ENCODE measurements at places on chromosomes 7 and 10.

DNA sequence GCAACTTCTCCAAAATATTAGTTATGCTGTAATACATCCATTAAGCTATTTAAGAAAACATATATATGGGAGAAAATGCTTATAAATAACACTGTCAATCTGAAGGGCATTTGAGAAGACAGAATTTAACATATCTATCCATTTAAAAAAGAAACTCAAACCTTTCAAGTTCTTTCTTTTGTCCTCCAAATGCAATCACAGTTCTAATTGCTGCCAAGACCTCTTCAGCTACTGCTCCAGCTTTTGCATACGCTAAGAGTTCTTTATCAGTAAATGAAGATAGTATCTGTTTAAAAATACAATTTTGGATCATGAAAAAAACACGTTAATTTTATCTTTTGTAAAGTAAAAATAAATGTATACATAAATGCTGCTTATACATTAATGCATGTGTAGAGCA is 39.6 kb downstream of the ABCB1 start:
- DNase-seq = no peak

DNA sequence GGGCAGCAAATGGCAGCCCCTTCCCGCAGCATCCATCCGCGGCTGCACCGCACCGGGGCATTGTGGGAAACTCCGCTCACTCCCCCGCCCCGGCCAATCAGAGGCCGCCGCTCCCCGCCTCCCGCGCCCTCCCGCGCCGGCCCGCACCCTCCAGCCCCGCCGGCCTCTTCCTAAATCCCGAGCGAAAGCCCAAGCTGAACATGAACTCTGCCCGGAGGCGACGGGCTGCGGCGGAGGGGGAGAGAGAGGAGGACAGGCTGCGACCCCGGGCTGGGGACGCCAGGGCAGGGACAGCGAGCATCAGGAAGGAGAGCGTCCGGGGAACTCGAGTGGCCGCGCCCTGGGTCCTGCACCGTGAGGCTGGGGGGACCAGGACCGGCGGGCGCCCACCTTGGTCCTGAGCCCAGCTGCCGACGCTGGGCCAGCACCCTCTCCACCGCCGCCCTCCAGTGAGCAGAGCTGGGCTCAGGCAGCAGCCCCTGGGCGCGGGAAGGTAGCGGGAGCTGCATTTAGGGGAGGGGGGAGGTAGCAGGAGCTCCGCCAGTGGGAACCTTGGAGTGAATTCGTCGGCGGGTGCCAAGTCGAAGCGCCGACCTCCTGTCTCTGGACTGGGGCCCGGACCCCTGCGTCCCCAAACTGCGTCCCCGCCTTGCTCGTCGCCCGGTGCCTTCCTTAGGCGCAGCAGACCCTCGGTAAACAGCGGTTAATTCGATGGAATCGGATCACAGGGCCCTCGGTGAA is at the start of gene DGKI:
DGKI (minus strand) TSS at position 148 of the 741 bp plus-strand sequence.
- DNase-seq = no peak

GRCh38 chr10:90775351-90776028 is 82.3 kb downstream of the HTR7 start:
- peak; percentile 61 for DNase-seq

- no peak for DNase-seq
These were observed 40.7 kb upstream of the CBLL1 start for GRCh38 chr7:107703219-107703618.

DNA sequence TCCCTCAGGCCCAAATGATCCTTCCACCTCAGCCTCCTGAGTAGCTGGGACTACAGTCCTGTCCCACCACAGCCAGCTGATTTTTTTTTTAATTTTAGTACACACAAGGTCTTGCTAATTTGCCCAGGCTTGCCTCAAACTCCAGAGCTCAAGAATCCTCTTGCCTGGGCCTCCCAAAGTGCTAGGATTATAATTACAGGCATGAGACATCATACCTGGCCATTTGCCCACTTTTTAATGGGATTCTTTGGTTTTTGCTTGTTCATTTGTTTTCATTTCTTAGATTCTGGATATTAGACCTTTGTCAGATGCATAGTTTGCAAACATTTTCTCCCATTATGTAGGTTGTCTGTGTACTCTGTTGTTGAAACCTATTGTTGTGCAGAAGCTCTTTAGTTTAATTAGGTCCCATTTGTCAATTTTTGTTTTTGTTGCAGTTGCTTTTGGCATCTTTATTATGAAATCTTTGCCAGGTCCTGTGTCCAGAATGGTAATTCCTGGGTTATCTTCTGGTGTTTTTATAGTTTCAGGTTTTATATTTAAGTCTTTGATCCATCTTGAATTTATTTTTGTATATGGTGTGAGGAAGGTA is 95.2 kb downstream of the GLCCI1 start:
- peak; percentile 11 for DNase-seq

DNA sequence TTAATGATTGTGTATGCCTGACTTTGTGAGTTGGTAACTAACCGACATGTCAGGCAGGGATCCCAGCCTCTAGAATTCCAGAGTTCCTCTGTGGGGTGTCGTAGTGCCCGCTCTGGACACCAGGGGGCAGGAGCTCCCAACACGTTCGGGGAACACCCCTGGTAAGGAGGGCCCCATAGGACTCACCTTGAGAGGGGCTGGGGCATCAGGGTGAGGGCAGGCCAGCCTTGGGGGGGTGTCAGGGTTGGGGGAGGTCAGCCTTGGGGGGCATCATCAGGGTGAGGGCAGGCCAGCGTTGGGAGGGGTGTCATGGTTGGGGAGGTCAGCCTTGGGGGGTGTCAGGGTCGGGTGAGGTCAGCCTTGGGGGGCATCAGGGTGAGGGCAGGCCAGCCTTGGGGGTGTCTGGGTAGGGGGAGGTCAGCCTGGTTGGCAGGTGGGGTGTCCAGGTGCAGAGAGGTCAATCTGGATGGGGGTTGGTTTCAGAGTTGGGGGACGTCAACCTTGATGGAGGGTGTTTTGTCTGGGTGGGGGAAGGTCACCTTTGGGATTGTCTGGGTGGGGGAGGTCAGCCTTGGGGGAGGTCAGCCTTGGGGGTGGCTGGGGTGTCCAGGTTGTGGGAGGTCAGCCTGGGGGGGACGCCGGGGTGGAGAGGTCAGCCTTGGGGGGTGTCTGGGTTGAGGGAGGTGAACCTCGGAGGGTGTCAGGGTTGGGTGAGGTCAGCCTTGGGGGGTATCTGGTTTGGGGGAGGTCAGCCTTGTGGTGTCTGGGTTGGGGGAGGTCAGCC is 45.6 kb upstream of the SUN1 start:
- DNase-seq = peak; percentile 55

DNA sequence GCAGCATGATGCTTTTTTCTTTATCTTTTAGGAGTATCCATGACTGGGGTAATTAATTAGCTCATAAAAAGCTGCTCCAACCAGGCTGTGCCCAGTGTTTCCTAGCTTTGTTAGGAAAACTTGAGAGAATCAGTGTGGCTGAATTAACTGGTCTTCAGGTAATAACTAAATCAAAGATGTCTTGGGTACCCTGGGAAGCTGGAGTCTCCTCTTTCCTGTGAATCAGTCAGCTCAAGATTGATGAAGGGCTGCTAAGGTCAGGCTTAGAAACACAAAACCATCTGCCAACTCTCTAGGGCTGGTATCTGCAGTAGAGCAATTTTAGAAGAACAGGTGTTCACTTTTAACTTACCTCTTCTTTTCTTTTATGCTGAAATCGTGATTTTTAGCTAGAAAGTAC is 21.4 kb upstream of the ATOH7 start:
- DNase-seq = peak; percentile 11

DNA sequence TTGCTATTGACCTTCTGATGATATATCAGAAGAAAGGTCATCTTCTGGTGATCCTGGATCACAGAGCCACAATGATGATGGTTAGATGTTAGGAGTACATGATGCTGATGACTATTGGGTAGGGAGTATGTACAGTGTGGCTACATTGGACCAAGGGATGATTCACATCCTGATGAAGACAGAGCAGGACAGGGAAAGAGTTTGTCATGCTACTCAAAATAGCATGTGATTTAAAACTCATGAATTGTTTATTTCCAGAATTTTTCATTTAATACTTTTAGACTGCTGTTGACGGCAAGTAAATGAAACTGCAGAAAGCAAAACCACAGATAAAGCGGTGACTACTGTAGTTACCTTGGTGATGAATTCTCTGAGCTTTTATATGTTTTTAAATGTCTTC is 397.3 kb downstream of the PPP1R3A start:
- DNase-seq = no peak

GRCh38 chr10:33655921-33656320 is 321.5 kb upstream of the NRP1 start:
- no peak for DNase-seq

- DNase-seq = no peak
These were observed 16.7 kb downstream of the P4HA1 start for GRCh38 chr10:73079779-73080541.

Data from RPMI8226 (cell line).